ENCODE measurements at places on chromosomes 7 and 10.

DNA sequence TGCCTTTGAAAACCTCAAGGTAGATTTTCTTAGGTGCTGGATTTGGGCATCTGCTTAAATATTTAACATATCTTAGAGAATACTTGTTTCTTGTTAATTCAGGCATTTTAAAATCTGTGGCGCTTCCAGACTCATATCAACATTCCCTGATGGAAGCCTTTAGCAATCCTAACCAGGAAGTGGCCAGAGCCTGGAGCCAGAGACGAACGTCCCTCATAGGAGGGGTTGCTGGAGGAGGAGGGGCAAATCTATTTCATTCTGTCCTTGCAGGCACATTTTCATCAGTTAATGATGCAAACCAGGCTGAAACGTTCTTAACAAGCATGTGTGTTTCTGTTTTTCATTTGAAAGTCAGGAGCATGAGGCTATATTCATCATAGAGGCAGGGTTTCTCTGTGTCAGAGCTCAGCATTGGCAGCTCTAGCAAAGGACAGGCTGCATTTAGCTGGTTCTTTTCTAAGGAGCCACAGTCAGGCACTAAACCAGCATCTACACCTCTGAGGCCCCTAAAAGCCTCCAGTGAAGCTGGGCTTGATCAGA is 17.8 kb upstream of the IFIT2 start:
- no peak for DNase-seq

- DNase-seq = no peak
These were observed 39.6 kb downstream of the DYNC1I1 start for GRCh38 chr7:95811846-95812445.

DNA sequence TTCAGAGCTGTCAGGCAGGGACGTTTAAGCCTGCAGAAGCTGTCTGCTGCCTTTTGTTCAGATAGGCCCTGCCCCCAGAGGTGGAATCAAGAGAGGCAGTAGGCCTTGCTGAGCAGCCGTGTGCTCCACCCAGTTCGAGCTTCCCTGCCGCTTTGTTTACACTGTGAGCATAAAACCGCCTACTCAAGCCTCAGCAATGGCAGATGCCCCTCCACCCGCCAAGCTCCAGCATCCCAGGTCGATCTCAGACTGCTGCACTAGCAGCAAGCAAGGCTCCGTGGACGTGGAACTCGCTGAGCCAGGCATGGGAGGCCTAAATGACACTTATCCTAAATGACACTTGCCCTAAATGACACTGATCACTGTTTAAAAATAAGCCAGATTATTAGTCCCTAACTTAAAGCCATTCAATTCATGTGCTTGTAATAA is 6.8 kb upstream of the ASB15 start:
- DNase-seq = no peak

GRCh38 chr10:49572594-49573114 is 33.7 kb upstream of the ERCC6 start:
- DNase-seq = no peak

- DNase-seq = no peak
These were observed 82.5 kb downstream of the ZNF467 start for GRCh38 chr7:149690688-149691446.

- DNase-seq = no peak
These were observed 439.5 kb downstream of the NEBL start for GRCh38 chr10:20457649-20458048.

DNA sequence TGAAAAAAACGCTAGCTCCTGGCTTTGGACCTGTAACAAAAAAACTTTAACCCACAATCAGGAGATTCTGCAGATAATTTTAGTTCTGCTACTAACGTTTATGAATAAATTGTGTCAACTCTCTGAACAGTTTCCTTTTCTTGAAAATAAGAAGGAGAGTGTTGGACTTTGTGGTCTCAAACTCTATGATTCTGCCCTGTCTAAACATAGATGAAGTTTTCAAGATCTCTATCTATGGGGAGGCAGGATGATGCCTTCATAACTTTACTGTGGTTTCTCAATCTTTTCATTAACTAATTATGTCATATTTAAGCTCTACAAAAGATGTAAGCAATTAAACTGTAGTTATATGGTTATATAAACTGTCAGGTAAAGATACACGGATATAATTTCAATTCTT is 162.0 kb downstream of the REEP3 start:
- no peak for DNase-seq

- no peak for DNase-seq
These were observed 156.9 kb upstream of the RHOBTB1 start for GRCh38 chr10:61100887-61101286.

DNA sequence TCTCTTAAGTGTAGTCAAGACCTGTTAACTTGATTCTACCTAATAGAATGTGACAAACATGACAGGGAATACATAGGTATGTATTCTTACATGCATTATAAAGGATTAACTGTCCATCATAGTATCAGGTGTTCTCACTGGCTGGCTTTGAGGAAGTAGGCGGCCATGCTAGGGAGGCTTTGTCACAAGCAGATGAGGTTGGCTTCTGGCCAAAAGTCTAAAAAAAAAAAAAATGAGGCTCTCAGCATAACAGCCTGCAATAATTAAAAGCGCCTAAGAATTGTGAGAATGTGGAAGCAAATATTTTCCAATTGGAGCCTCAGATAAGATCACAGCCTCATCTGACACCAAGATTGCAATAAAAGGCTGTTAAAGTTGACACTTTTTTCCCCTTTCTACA is 1256.8 kb upstream of the SORCS1 start:
- no peak for DNase-seq

DNA sequence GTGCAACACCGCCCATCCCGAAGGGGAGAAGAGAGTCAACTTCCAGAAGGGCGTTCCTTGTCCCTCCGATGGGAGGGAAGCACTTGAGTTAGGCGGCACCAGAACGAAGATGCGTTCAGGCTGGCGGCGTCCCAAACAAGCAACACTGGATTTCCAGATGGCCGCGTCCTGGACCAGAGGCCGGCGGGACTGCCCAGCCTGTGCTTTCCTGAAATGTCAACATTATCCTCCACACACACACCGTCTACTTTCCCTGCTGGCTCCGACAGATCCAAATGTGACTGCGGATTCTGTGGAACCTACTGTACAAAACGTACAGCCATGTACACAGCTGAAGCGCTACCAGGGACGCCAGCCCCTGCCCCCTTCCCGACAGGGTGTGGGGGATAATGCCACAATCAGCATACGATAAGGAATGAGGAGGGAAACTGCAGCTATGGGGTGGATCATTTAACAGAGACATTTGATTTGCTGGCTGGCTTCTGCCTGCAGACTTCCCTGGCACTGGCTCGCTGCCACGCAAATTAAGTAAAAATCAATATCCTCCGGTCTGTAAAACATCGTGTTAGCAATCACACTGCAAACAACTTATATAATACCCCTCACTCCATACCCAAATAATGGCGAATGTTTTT is 82.1 kb downstream of the ZRANB1 start:
- no peak for DNase-seq

DNA sequence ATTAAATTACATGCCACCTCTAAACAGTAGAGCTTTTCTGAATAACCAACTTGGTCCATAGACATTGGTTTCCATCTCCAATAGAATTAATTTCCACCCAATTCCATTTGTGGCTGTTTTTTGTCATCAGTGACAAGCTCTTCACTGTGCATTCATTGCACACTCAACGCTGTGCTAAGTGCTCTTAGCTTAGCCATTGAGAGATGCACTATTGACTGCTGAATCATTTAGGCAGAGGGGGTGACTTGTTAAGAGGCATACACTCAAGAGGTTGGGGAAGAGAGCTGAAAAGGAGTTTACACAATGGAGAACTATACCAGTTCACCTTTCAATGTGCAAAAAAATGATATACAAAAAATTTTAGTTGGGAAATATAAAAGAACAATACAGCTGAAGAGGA is 31.9 kb upstream of the CBLL1 start:
- DNase-seq = no peak

GRCh38 chr7:101870361-101871062 is 53.1 kb downstream of the CUX1 start:
- DNase-seq = no peak

GRCh38 chr7:20647036-20647435 is 31.6 kb downstream of the ABCB5 start:
- no peak for DNase-seq

DNA sequence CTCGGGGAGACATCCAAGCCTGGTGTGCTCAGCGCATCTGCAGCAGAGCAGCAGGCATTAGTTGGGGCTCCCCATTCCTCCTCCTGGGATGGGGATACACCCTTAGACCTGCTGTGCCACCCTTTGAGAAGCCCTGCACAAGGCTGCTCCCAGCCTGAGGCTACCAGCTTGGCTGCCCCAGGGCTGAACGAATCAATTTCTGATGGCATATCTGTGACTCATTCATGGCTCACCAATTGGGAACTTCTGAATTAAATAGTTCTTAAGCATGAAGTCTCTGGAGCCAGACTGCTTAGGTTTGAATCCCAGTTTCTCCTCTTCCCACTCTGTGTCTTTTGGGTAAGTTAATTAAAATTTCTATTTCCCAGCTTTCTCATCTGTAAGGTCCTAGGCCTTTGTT is 16.3 kb upstream of the GLI3 start:
- no peak for DNase-seq

GRCh38 chr10:46550076-46550790 is 6.2 kb downstream of the GPRIN2 start:
- DNase-seq = no peak

- no peak for DNase-seq
These were observed 281.5 kb upstream of the PHYHIPL start for GRCh38 chr10:58894929-58895328.

DNA sequence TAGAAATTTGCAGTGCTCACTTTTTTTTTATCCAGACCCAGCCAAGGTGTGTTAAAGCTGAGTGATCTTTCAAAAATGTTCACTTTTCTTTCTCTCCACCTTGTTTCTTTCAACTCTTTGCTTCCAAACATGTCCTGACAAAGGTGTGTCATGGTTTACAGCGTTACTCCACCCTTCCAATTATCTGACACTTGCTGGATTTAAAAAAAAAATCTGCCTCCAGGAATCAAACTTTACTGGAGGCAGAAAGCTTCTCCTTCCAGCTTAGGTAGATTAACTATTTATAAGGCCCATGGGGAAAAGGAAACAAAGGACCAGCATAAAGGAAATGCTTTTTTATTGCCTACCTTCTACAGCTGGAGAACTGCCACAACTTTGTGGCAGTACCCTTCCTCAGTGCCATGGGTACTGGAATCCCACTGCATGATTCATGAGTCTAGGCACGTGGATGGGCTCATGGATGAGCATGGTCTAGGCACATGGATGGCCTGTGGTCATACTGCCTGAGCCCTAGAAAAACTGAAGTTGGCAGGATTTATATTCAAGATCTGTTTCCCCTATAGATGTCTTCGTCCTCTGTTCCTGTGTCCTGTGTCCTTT is at the start of gene COL17A1:
COL17A1 (minus strand) TSS at position 80 of the 600 bp plus-strand sequence. CDS start 5,207 bp downstream, outside the sequence.
- no peak for DNase-seq

DNA sequence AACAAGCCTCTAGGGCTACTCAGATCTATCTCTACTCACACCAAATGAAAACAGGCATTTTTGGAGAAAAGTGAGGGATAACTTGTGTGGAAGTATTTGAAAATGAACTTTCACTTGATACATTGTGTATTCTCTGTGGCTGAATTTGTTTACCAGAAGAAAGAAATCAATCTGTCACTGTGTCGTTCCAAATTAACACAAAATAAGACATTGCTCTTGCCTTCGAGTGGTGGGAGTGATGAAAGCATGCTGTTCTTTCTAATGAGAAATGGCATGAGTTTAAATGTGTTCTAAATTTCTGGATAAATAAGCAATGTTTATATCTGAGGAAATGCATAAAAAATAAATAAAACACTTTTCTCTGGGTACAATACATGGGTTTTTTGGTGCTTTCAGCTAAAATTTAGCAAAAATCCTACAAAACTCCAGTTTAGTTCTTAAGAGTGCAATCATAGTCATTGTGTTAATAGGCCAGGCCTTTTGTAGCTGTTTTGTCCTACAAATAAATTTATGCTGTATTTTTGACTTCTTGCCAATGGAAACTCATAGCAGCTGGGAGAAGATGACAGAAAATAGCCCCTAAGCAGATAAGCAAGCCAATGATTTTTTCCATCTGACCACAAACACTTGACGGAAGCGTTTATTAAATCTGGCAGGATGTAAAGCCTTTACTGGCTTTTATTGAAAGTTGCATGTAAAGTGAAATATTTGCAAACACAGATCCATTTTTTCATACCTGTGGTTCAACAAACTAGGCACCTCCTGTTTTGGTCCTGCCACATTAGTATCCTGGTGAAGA is 1064.1 kb upstream of the GHITM start:
- no peak for DNase-seq

- no peak for DNase-seq
These were observed 71.8 kb downstream of the SGCE start for GRCh38 chr7:94584113-94584512.

DNA sequence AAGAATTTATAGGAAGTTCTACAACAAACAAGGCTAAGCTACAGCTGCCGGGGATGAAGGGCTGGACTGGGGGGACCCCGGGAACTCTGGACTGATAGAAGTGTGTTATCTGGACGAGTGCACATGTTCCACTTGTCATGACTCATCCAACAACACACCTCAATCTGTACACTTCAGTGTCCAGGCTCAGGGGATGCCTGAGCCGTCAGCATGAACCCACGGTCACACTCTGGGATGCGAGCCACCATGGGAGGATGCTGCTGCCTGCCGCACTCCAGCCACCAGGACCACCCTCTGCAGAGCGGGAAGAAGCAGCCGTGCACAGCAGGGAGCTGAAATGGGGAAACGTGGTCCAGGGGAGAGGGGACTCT is 67.5 kb downstream of the MAD1L1 start:
- no peak for DNase-seq

DNA sequence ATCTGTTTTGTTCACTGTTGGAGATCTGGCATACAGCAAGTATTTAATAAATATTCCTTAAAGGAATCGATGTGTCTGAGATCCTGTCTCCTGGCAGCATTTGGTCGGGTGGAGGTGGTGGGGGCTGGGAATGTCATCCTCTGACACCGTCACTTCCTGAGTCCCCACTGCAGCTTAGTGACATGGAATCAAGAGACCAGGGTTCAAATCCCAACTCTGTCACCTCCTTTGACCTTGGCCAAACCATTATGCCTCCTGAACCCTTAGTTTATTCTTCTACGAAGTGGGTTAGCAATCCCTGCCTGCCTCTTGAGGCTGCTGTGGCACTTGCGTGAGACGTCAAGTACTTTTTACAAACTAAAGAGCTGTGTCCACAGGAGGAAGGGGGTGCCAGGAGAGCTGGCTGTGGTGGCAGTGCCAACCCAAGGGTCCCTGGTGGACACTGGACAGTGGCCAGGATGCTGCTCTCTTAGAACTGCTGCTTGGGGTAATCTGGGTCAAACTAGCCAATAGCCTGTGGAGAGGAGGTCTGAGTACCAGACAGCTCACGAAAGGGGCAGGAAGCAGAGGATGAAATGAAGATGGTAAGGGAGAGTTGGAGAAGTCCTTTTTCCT is 8.0 kb upstream of the ZMIZ1 start:
- no peak for DNase-seq

GRCh38 chr7:34982371-34983019 is 54.8 kb downstream of the DPY19L1 start:
- DNase-seq = no peak

DNA sequence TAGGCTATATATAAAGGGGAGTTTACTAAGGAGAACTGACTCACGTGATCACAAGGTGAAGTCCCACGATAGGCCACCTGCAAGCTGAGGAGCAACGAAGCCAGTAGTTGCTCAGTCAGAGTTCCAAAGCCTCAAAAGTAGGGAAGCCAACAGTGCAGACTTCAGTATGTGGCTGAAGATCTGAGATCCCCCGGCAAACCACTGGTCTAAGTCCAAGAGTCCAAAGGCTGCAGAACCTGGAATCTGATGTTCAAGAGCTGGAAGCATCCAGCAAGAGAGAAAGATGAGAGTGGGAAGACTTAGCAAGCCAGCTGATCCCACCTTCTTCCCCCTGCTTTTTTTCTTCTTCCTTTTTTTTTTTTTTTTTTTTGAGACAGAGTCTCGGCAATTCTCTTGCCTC is 27.0 kb upstream of the GSDME start:
- no peak for DNase-seq

GRCh38 chr7:11191574-11192220 is 218.0 kb downstream of the PHF14 start:
- DNase-seq = no peak

Measured in frontal cortex (tissue), 4 donors.